ENCODE measurements at places on chromosomes 2 and 18.

DNA sequence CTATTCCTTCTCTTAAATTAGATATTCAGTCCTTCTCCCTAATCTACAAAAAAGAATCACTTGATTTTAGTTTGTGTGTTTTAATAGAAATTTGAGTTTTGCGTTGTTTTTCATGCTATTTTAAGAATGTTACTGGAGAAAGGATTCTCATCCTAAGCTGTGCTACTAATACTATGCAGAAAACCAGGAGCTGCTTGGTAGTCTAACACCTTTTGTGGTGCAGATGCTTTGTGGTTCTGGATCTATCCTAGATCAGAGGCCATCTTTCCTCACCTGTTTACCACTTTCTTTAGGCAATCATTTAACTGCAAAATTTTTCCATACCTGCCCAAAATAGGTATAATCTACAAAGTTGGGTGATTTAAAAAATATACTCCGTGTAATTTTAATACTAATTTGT, 823.6 kb downstream of the CPS1 start:
- DNase-seq: no peak

- no peak for DNase-seq
Measured at GRCh38 chr2:215633360-215633759, 197.5 kb upstream of the FN1 start.

DNA sequence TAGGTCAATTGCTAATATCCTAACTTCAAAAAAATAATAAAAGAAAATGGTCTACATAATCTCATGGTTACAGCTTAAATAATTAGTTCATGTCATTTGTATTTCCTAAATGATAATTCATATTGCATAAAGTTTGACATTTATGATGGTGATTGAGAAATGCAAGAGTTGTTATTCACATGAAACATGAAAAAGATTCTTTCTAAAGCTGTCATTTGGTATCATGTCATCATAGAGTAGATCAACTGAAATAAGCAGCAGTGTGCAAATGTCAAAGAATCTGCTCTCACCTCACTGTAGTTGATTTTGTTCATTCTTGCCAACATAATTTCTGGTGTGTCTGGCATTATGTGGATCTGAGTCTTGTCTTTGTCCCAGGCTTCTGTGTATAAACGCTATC, 95.3 kb downstream of the NEB start:
- DNase-seq: no peak

GRCh38 chr2:148602885-148603561, 41.5 kb upstream of the EPC2 start:
- no peak for DNase-seq

DNA sequence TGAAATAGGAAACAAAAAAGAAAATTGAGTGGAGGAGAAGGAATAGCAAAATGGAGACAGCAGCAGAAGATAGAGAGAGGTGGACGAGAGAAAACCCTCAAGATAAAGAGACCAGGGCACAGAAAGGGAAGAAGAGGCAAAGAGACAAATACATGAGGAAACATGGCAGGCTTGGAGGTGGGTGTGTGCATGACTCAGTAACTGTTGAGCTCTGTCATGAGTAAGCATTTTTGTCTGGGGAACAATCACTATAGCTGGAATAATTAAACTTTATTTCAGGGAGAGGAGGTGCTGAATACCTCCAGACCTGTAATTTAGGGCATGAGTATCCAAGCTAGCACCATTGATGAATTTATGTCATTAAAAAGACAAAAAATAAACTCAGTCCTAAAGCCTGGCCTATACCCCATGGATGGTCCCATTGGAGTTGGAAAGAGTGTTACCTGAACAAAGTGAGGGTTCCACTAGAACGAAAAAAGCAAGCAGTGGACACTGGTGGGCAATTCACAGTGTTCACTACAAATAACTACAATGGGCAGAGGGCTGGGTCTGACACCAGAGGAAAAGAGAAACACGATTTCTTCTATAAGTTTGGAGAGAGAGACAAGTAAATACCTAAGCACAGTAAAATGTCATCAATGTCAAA, 145.5 kb downstream of the ADCYAP1 start:
- DNase-seq: no peak

DNA sequence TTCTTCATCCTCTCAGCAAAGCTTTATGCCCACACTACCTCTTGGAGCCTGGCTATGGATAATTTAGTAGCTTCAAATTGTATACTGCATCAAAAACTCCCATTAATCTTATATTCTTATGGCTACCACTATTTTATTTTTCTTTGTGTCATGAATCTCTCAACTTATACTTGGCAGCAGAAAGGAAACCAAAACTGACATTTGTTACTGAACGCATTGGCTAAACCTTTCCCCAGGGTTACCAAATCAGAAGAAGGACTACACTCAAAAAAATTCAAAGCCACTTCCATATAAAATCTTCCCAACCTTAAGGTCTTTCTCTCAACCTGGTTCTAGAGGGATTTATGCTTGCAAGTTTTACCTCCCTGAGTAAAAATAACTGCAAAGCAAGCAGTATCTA, 97.0 kb upstream of the REG3G start:
- DNase-seq: no peak

- no peak for DNase-seq
Measured at GRCh38 chr2:68849579-68850030, 21.6 kb downstream of the BMP10 start.

DNA sequence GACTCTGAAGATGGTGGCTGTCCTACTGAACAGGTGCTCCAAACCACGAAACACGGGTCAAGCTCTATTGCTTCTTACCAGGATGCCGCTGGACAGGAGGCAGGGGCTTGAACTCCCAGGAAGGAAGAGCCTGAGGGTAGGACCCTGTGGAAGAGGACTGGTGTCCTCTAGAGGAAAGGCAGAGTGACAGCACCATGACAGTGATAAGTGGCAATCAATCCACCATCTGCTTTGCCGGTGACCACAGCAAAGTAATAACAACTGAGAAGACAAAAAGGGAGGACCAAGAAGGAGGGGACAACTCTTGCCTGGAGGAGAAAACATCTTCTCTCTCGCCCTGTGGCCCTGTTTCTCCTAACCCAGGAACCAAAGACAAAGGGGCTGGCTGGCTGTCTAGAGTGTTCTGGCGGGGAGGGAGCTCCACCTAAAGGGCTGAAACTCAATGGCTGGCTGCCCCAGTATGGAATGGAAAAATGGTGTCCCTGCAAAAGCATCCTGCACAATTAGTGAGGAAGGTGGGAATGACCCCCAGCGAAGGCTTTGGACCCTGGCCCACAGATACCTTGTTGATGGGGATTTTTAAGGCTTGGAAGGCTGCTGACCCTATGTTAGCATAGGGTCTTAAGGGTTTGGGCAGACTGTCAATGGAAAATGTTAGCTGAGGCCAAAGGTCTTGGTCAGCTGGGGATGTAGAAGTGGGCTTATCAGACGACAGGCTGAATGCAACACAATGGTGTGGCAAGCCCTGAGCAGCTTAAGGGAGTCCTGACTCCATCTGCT, 35.4 kb downstream of the PROC start:
- no peak for DNase-seq

DNA sequence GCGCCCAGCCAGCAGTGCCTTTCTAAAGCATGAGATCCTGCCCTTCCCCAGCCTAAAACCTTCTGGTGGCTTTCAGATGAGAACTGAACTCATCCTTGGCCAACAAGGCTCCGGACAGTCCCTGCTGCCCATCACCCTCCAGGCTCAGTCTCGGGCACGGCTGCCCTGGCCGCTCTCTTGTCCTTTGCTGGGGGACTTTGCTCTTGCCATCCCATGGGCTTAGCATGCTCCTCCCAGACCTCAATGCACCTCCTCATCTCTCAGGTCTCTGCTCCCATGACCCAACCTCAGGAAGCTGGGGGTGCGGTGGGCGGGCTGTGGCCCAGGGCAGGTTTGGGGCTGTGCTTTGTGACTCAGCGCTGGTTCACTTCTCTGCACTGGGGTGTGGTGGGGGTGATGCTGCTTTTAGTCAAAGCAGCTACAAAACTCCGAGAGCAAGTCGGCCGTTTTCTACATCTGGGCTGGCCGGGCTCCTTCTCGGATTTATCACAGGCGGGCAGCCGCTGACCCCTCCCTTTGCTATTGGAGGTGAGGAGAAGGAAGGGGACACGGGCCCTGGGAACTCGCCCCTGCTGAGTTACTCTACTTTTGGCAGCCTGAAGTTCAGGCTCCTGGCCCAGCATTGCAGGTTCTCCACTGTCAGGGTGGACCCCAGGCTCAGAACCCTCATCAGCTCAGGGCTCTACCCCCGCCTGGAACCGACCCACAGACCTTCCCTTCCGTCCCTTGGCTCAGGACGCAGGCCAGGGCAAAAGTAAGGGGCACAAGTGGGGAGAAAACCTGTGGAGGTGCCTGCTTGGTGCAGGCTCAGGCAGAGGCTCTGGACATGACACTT, 90.6 kb upstream of the TAF1B start:
- no peak for DNase-seq

GRCh38 chr2:207385903-207386302, 143.9 kb upstream of the CREB1 start:
- DNase-seq: no peak

DNA sequence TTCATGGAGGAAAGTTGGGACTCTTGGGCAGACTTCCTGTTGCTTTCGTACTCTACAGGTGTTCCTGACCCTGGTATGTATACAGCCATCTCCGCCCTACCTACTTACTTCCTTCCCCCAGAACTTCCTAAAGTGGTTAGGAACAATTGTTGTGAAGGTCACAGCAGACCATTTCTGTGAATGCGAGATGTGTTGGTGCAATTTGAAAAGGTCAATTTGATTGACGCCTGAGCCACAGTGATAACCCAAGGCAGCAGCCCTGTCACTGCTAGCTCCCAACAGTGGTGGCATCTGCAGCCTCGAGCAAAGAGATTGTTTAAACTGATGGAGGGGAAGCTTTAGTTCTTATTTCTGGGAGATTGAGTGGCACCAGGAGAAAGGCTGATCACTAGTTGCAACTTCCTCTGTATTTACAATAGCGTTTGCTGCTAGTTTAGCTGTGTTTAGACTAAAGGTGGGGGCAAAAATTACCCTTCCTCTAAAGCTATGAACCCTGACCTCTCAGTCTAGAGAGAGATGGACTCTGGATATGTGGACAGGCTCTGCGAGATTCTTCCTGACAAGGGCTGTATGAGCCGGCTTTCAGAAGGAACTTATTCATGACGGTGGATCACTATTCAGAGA, 78.3 kb upstream of the MAP4K3 start:
- no peak for DNase-seq

GRCh38 chr18:56716692-56717146, 65.6 kb downstream of the WDR7 start:
- DNase-seq: no peak

DNA sequence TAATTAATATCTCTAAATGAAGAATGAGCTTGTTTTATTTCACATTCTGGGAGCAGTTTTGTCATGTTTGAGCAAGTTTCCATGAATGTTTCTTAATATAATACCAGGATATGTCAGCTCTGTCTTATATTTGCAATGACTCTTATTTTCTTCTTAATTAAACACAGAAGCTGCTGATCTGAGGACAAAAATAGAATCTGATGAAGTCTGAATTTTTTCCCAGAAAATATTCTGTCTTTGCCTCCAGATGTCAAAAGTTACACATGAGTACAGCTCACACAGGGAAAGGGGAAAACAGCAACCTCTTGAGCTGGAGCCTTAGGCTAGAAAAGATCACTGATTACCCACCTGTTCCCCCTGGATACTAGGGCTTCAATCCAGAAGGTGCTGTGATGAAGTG, 606.6 kb upstream of the SYT4 start:
- DNase-seq: no peak

GRCh38 chr2:11767779-11768178, 21.3 kb downstream of the LPIN1 start:
- DNase-seq: peak; percentile 64

GRCh38 chr2:22486343-22486742, 898.6 kb upstream of the KLHL29 start:
- no peak for DNase-seq

- no peak for DNase-seq
Measured at GRCh38 chr2:196914867-196915460, 11.5 kb downstream of the PGAP1 start.

- no peak for DNase-seq
Measured at GRCh38 chr2:43005975-43006833, 213.8 kb upstream of the HAAO start.

DNA sequence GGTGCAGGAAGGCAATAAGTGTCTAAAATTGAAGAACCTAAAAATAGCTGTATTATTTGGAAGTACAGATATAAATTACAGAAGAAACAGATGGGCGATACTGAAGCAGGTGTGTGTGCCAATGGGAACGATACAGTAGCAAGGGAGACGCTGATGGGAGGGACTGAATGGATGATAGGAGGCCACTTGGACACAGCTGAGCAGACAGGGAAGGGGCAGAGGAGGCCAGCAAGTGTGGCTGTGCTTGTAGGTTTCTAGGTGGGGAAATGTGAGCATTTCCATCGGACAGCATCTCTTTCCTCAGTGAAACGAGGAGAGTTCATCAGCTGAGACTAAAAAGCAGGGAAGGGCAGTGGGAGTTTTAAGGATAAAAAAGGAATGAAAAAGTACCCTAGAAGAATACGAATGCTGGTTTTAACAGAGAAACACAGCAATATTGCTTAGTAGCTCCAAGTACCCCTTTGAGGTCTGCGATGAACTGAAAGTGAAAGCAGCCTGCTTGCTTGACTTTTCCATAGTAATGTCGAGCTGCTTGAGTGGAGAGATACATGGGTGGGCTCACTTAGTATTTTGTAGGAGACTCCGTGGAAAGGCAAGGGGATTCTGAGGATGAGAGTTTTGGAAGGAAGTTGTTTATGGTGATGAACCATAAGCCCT, 91.7 kb upstream of the EPC2 start:
- no peak for DNase-seq

DNA sequence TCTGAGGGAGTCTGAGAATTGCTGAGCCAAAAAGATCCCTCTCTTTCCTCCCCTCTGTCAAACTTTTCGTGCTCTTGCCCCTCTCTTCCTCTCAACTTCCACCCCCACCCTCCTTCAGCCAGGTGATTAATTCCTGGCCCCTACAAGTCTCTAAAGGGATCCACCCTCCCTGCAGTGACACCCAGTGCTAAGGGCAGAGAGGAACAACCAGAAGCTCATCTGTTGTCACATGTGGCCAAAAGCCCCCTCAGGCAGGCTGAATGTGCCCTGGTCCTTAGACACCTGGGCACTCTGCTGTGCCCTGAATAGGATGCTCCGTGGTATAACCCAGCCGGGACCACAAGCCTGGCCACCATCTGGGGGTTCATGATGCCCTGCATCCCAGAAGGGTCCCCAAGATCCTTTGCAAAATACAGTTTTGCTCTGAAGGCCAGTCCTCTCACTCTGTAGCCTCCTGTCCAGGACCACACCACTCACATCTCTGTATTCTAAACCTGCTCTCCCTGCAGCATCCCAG, 234.4 kb downstream of the BCL11A start:
- DNase-seq: no peak
